ENCODE measurements at places on chromosomes 7 and 10.

GRCh38 chr7:77455321-77455720 is 39.2 kb upstream of the GSAP start:
- H3K4me3 ChIP-seq: no peak overlapping the region
- H3K27me3 ChIP-seq: no peaks in the 10 kb centered on the region
- H3K36me3 ChIP-seq: no peaks in the 10 kb centered on the region
- DNase-seq: no peak
- H3K27ac ChIP-seq: no peak overlapping the region

DNA sequence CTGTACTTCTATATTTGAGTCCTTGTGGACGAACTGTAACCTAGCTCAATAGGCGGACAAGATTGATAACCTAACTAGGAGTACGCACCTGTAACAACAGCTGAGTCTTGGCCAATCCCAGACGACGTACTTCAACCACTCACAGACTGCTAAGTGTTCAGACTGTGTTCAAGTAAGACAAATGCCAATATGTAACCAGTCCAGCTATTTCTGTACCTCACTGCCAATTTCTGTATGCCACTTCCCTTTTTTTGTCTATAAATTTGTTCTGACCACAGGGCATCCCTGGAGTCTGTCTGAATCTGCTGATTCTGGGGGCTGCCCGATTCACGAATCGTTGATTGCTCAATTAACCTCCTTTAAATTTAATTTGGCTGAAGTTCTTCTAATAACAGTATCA is 32.2 kb downstream of the HACD1 start:
- H3K27me3 ChIP-seq: no peaks in the 10 kb centered on the region
- no peaks in the 10 kb centered on the region for H3K4me1 ChIP-seq
- DNase-seq: no peak
- H3K27ac ChIP-seq: no peak overlapping the region
- no peak overlapping the region for H3K4me3 ChIP-seq

GRCh38 chr10:3754727-3755439 is 30.1 kb downstream of the KLF6 start:
- no peak overlapping the region for H3K4me3 ChIP-seq
- no peaks in the 10 kb centered on the region for H3K36me3 ChIP-seq
- no peak for DNase-seq
- H3K27me3 ChIP-seq: no peaks in the 10 kb centered on the region

- no peaks in the 10 kb centered on the region for H3K27me3 ChIP-seq
- H3K4me3 ChIP-seq: peak overlapping the region; percentile 2
- H3K27ac ChIP-seq: peak overlapping the region; percentile 89
- H3K36me3 ChIP-seq: no peaks in the 10 kb centered on the region
- peaks cover 42% of the 10 kb centered on the region for H3K4me1 ChIP-seq
These were observed 9.8 kb downstream of the CREB3L2 start for GRCh38 chr7:137992104-137992549.

GRCh38 chr10:1731592-1731991 is 5.7 kb downstream of the ADARB2 start:
- no peaks in the 10 kb centered on the region for H3K27me3 ChIP-seq
- DNase-seq: no peak
- no peak overlapping the region for H3K27ac ChIP-seq
- H3K4me3 ChIP-seq: no peak overlapping the region
- H3K4me1 ChIP-seq: peaks cover 27% of the 10 kb centered on the region
- H3K36me3 ChIP-seq: no peaks in the 10 kb centered on the region

DNA sequence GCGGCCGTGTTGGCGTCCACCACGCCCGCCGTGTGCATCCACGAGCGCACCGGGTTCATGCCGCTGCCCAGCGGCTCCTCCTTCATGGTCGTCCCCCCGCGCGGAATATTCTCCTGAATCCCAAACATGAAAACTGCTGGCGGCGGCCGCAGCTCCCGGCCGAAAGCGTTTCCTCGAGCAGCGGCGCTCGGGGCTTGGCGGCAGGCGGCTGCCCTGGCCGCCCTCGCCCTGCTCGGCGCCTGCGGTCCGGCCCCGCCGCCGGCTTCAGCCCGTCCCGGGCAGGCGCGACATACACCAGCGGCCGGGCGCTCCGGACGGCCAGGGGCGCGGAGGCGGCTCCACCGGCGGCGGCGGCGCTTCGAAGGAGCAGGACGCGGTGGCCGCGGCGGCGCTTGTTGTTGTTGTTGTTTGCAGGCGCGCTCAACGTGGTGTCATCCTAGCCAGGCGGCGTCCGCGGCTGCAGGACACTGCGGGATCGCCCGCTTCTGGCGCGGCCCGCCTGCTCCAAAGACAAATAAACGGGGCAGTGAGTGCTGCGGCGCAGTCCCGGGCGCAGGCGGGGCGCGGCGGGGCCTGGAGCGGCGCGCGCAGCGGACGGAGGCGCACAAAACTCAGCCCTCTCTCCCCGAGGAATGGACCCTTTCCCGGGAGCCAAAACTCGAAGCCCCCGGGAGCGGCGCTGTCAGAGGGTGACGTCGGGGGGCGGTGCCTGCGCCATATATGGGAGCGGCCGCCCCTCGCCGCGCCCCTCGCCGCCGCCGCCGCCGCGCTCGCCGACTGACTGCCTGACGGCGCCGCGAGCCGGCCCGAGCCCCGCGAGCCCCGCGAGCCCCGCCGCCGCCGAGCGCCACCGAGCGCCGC is at the start of gene EBF3:
Gene EBF3 (minus strand): TSS at position 634 of the 861 bp plus-strand sequence. CDS start 506 bp downstream, at position 128.
- no peaks in the 10 kb centered on the region for H3K4me1 ChIP-seq
- H3K27me3 ChIP-seq: peaks cover 69% of the 10 kb centered on the region
- peak; percentile 88 for DNase-seq
- H3K36me3 ChIP-seq: no peaks in the 10 kb centered on the region
- H3K4me3 ChIP-seq: peak within 1 kb of the TSS; percentile 60

- peak overlapping the region; percentile 90 for H3K27ac ChIP-seq
- peak overlapping the region; percentile 89 for H3K4me3 ChIP-seq
- no peaks in the 10 kb centered on the region for H3K27me3 ChIP-seq
- peaks cover 3% of the 10 kb centered on the region for H3K4me1 ChIP-seq
- H3K36me3 ChIP-seq: peaks cover 31% of the 10 kb centered on the region
- DNase-seq: peak; percentile 65
These were observed 1.2 kb downstream of the CYREN start for GRCh38 chr7:135169141-135169963.

GRCh38 chr10:49357910-49358309 is 38.0 kb downstream of the DRGX start:
- no peak overlapping the region for H3K27ac ChIP-seq
- H3K4me1 ChIP-seq: peaks cover 31% of the 10 kb centered on the region
- H3K4me3 ChIP-seq: no peak overlapping the region
- H3K27me3 ChIP-seq: no peaks in the 10 kb centered on the region
- DNase-seq: no peak

All from SK-N-SH (cell line).